ENCODE measurements at places on chromosomes 11 and 22.

DNA sequence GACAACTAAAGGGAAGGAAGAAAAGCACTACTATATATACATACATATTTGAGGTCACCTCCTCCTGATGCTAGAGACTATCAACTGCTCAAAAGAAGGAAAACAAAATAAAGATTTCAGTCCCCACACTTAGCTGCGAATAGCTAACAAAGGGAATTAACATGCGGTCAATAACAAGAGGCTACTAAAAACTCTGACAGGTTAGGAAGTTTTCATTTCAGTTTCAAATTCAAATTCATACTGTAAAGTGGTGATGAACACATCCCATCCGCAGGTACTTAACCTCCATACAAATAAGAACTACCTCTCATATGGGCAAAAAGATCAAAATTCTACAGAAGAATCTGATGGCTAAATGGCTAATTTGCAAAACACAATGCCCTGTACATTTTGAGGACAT lies 2.6 kb downstream of the NAP1L4 start:
- DNase-seq = no peak

GRCh38 chr11:90310210-90310609 lies 87.4 kb upstream of the CHORDC1 start:
- no peak for DNase-seq

GRCh38 chr11:985406-985805 lies 51.1 kb downstream of the MUC6 start:
- DNase-seq = peak; percentile 60

- DNase-seq = peak; percentile 56
Observed at GRCh38 chr11:118171269-118172062, 5.0 kb downstream of the SCN2B start.

DNA sequence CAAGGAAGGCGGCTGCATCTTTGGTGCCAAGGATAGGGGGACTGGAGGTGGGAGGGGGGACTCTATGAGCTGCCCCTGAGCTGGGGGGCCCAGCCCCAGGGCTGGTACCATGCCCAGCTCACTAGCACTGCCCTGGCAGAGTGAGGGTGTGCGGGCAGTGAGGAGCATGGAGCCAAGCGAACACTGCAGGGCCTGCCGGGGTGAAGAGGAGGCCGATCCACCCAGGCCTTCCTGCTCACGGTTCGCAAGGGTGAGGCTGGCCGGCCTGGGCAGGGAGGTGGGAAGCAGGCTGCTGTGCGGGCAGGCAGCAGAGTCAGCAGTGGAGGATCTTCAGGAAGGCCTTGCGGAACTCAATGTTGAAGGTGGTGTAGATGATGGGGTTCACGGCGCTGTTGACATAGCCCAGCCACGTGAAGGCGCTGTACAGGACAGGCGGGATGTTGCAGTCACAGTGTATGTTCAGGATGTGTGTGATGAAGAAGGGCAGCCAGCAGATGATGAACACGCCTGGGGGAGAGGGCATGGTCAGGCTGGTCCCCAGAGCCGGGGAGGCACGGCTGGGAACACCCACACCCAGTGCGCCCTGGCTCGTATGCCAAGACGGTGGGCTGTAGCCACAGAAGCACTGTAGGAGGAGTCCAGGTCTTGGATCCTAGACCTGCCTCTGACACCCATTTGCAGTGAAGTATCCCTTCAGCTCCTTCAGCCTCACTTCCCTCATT lies 23.0 kb downstream of the ANKK1 start:
- DNase-seq = no peak
